ENCODE measurements at places on chromosomes 1 and 21.

DNA sequence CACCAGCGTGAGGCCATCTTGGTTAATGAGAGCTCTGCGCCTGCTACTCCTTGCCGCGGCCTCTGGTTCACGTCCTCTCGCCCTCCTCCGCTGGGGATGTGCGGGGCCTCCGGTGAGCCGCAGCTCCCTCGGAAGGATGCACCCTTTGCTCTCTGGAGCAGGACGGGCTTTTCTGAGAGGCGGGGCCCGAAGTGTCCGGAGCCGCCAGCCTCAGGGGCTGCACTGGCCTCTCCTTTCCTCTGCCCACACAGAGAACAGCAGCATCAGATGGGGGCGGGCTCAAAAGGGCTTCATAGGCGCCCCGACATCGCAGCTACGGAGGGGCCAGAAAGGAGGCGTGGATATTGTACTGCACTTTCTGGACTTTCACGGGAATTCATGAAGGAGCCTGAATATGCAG, 284.7 kb downstream of the CAMTA1 start:
- DNase-seq: no peak

DNA sequence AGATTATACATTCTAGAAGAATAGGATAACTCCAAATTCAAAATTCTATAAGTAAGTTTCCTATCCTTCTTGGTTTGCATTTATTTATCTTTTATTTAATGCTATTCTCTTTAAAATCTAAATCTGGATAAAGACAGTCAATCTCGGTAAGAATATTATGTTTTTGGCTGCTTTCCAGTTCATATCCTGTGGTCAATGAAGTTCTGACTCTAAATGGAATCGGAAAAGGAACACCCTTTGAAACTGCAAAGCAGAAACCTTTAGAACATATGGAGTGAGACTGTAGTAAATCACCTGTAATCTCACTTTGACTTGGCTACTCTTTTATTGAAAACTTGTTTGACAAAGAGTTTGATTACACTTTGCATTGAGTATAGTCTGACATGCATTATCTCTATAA, 85.2 kb downstream of the KIFAP3 start:
- DNase-seq: no peak

GRCh38 chr21:35324372-35325220, 275.5 kb upstream of the RUNX1 start:
- DNase-seq: no peak

GRCh38 chr1:63326473-63327380, 4.4 kb downstream of the FOXD3 start:
- peak; percentile 34 for DNase-seq

DNA sequence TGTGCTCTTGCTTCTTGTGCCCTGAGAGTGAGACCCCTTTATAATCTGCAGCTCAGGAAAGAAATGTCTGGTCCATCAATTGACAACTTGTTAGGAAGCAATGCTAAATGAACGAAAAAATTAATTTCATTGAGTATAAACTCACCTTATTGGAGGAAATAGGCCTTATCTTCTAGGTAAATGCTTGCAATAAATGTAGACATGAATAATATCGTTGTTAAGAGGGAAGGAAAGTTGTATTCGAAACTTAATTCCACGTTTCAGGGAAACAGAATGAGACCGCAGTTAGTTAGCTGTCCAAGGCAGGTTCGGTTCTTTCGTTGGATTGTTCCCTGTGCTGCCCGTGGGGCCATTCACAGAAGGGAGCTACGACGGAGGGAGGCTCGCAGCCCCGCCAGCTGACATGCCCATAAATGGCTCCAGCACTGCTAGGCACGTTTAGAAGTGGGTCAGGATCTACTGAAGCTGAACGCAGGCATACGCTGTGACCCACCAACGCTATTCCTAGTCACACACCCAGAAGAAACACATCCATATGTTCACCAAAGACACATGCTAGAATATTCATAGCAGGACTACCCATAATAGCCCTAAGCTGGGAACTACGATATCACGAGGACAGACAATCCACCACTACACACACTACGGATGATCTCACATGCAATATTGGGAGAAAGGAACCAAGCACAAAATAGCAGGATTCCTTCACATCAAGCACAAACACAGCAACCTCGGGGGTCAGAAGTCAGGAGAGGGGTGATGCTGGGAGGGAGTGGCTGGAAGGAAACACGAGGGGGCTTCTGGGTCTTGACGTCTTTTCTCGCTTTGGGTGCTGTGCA, 56.2 kb upstream of the LBR start:
- no peak for DNase-seq

- DNase-seq: peak; percentile 78
These were observed 1.9 kb upstream of the ZFYVE9 start for GRCh38 chr1:52139817-52140540.

DNA sequence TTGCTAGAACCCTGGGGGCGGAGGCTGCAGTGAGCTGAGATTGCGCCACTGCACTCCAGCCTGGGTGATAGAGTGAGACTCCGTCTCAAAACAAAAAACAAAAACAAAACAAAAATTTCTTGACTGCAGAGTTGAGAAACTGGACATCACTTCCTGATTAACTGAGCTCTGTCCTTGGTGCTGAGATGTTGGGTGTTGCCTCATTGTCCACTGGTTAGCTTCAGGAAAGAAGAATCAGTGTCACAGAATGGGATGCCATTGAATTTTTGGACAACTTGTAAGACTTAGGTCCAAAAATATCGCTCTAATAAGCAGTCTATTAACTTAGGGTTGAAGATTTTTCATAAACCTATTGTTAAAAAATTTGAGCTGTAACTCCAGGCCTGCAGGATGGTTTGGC, 23.8 kb upstream of the KCNA10 start:
- DNase-seq: peak; percentile 42

DNA sequence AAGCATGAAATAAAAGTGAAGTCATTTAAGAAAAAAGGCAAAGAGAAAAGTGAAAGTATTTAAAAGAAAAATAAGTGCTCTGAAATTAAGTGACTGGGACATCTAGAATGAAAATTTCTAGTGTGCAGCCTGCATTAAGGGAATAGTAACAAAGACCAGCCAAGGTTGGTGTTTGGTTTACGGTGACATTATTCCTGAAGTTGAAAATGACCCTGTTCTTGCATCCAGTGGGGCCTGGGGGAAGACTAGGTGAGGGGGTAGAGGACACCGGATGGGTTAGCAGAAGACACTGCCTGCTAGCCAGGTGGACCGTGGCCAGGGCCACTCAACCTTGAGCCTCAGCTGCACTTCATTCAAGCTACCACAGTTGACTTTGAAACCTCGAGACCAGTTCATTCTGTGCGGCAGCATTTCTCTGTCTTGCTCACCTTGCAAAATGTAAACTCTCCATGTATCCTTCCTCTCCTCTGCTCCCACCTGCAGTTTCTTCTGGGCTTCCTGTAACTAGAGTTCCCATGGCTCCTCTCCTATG, 14.3 kb upstream of the KCNK1 start:
- peak; percentile 36 for DNase-seq

DNA sequence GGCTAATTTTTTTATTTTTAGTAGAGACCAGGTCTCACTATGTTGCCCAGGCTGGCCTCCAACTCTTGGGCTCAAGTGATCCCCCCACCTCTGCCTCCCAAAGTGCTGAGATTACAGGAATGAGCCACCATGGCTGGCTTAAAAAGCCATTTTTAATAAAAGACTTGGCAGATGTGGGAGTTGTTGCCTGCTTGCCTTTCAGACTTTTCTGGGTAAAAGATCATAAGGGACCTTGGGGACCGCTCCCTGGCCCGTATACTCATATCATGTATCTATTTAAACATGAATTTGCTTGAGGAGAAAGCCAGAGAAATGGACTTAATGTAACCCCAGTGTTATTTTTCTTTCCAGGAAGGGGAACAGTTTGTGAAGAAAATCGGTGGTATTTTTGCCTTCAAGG, 23.4 kb upstream of the PODN start:
- no peak for DNase-seq

GRCh38 chr1:1162597-1163537, 10.8 kb upstream of the TTLL10 start:
- no peak for DNase-seq

DNA sequence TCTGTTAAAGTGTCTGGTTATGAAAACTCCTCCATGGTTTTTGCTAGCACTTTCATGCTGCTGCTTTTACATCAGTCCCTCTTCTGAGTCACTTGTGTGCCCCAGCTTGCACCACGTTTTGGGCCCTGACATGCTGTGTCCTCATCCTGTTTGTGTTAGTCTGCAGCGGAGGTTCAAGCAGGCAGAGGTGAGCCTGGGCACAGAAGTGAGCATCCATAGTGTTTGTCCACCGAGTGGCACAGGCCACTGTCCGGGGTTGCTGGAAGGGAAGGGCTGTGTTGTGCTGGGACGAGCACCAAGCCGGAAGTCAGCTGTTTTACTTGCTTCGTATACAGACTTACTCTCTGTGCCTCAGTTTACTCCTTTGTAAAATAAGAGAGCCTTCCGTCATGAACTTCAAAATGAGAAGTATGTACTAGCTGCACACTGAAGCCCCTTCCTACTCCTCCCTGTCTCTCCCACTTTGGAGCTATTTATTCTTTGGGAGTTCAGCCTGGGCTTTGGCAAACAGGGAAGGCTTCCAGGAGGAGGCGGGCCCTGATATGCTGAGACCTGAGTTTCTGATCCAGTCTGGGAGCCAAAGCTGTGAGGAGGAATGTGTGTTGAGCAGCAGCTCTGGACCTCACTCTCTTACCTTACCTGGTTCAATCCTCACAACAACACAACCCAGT, 10.7 kb upstream of the LAPTM5 start:
- no peak for DNase-seq

DNA sequence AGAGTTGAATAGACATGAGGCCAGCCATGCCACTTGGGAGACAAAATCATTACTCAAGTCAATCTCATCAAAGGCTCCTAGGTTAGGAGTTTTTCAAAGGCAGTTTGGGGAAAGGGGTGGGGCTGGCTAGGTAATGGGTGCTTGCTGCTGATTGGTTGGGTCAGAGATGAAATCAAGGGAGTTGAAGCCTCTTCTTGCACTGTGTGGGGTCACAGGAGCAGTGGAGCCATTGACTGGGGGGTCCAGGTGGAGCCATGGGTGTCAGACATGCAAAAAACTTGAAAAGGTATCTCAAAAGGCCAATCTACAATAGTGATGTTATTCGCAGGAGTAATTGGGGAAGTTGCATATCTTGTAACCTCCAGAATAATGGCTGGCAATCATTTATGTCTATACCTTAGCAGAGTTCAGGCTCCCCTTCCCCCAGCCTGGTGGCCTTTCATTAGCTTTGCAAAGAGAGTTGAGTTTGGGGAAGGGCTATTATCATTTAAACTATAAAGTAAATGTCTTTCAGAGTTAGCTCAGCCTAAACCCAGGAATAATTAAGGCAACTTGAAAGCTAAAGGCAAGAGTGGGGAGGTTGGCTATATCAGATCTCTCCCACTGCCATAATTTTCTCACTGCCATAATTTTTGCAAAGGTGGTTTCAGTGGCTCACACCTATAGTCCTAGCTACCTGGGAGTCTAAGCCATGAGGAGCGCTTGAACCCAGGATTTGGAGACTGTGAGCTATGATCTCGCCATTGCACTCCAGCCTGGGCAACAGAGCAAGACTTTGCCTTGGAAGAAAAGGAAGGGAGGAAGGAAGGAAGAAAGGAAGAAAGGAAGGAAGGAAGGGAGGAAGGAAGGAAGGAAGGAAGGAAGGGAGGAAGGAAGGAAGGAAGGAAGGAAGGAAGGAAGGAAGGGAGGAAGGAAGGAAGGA, 7.8 kb upstream of the PINK1 start:
- DNase-seq: no peak

DNA sequence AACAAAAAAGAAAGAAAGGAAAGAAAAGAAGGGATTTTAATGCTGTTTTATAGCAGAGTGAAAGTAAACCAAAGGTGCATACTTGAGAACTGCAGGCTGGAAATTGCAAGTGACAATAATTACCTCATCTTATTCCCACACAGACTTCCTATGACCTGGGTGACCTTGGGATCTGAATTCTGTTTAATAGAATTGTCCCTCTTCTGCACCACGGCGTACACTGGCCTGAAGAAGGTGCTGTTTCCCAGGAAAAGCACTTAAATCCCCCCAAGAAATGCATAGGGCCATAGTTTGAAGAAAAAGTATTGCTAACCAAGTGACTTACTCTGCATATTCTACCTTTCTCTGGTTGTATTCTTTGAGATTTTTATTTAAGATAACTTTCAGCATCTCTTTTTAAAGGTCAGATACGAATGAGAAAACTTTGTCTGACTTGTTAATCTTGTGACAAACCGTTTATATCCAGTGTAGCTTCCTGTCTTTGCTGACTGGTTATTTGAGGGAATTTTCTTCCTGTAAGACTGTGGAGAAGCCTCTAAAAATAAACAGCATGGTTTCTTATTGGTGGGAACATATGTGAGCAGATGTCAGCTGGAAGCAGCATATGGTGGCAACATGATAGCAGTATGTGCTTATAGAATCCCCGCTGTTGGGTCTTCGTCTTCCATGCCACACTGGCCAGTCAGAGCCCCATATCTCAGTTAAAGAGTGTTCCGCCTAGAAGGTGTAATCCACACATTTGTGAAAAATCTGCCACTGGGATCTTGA, 16.3 kb downstream of the TGFB2 start:
- no peak for DNase-seq

DNA sequence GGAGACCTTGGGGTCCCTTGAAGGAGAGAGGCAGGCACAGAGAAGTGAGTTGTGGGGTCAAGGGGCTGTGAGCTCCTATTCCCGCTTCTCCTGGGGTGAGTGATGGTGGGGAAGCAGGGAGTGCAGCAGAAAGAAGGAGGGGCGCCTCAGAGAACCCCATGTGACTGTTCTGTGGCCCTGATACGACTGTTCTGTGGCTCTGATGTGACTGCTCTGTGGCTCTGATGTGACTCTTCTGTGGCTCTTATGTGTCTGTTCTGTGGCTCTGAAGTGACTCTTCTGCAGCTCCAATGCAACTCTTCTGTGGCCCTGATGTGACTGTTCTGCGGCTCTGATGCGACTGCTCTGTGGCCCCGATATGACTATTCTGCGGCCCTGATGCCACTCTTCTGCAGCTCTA, 29.9 kb upstream of the UMODL1 start:
- DNase-seq: no peak

DNA sequence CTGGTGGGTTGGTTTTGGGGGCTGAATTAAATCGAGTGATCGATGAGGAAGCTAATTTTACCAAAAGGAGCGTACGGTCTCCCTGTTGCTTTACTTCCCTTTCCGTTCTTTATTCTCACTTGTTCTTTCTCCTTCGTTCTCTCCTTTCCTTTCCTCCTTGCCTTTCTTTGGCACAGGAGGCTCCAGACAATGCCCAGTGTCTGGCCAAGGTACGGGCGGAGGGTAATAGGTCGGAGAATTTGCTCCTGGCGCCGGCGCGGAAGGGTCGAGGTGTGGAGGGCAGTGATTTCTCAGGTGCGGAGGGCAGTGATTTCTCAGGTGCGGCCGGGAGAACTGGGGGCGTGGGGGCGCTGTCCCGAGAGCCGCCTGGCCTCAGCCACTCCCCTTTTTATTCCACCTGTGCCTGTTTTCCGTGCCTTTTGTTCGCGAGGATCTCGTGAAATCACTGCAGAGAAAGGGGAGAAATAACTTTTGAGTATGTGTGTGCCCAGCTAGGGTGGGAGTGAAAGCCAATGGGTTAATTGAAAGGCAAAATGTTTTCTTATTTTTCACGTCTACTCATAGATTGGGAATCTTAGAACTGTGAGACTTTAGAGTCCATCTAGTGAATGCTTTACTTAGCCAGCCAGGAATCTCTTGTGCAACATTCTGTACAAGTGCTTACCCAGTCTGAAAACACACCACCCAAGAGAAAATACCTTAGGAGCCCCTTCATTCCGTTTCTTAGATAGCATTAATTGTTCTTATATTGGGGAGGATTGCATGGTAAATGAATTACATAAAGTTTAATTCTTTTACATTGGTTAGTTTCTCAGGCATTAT, 1.3 kb downstream of the FNBP1L start:
- peak; percentile 18 for DNase-seq

Measured in GM13977 (cell line).